ENCODE measurements at places on chromosomes 2 and 18. TPM values are rescaled to one million over a fixed set of nuclear protein-coding genes. Genes with fewer than 3 reads are reported as not detected.

The PARD6G gene
- 2.7 TPM for total RNA-seq

The ITGAV gene
- 271 TPM for total RNA-seq

The ZAP70 gene
- total RNA-seq, result 1.8 TPM

The POTEI gene
- not detected for total RNA-seq

The ABHD3 gene
- 3.4 TPM for total RNA-seq
